ENCODE measurements at places on chromosomes 1 and 21.

GRCh38 chr21:42666023-42666747, 12.8 kb downstream of the PDE9A start:
- DNase-seq, result no peak

DNA sequence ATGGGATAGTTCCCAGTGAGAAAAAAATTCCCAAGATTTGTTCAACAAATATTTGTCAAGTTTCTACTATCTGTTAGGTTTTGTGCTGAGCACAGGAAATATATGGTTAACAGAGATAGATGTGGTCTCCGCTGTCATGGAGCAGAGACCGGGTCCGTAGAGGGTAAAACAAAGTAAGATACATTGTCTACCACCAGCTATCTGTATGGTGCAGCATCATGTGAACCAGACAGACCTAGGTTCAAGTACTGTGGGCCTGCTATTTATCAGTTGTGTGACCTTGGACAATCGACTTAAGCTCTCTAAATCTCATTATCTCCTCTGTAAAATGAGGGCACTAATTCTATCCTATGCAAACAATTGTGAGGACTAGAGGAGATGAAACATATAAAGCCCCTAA, 109.8 kb downstream of the DUSP10 start:
- no peak for DNase-seq

DNA sequence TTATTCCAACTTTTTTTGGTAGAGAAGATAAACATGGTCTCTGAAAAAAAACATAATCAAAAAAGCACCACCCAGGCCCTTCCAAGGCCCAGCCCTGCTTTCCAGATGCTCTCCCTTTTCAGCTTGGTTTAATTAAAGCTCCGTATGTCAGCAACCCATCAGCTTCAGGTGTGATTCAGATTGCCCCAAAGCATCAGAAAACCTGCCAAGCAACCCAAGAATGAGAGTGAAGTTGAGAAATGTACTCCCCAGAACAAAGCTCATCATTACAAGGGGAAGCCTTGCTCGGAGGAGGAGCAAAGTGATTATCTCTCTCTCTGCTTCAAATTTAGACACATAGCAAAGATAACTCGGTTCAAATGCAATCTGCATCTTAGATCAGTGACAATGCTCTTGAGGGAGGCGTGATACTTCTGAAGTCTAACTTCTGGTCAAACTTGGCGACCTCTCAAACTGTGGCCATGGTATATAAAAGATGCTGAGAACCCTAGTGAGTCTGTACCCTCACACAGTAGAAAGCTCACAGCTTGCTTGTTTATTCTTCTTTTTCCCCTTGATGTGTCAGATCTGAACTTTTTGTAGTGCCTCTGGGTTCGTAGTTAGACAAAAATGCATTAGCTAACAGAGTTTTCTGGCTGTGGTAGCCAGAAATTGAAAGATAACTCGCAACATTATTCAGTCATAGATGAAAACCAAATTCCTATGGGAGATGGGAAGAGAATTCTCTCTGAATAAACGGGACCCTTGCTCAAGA, 63.3 kb upstream of the ZC3H11B start:
- DNase-seq, result no peak

DNA sequence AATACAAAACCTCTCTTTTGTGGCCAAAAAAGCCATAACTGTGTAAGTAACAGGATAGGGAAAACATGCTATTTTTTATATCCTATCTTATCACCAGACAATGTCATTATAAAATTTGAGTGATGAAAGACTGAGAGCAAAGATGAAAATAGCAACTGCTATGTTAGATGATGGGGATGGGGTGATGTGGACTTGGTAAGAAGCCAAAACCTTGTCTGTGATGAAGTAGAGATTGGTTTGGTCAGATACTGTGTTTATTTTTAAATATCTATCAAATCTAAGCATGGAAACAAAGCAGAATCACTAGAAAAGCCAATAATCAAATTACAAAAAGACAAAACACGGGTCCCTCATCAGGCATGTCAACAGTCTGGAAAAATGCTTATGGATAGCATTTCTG, 631.1 kb upstream of the NR5A2 start:
- no peak for DNase-seq

DNA sequence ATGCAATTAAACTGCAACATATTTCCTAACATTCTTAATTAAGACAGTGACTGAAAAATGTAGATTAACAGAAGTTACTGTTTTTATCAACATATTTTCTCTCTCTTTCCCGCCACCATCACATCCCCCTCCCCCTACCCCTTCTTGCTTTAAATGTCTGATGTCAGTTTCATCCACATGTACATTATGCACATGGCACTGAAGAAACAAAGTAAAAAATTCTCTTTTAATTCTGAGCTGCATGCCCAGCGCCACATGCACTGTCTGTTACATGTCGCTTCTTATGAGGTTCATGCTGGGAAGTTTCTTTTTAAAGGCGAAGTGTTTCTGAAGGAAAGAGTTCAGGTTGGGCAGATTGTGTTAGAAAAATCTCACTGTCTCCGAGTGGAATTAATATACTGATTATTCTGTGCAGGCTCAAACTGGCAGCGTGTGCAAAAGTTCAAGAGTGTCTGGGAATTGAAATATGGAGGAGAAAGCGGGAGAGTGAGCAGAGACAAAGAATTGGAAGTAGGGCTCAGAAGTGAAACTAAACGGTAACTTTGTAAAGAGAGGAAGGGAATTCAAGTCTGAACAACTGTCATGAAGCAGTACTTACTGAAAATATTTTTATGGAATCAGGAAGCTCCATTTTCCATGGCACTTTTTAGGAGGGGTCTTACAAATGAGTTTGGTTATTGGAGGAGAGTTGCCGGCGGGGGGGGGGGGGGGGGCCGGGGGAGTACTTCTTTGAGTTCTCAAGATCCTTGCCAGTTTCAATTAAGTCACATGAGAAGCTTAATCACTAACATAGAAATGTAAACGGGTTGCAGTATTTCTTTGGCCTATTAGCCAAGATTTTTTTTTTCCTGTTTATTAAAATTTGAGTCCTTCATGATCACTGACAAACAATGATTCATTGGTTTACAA, 217.6 kb downstream of the SDCCAG8 start:
- DNase-seq, result no peak

DNA sequence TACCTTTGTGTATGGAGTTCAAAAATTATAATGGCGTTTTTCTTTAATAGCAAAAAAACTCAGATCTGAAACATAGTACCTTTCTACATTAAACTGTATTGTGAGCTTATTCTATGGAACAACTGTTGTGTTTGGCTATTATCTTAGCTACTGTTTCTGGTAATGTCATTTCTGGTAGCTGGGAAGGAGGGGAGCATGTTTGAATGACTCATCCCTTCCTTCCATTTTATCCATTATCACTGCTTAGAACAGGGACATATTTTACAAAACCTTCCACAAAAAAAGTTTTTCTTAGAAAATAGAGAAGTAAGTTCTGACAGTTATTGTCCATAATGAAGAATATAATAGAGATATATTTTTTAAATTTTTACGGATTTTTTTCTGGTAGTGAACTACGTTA, 128.3 kb downstream of the NRDC start:
- DNase-seq, result no peak

DNA sequence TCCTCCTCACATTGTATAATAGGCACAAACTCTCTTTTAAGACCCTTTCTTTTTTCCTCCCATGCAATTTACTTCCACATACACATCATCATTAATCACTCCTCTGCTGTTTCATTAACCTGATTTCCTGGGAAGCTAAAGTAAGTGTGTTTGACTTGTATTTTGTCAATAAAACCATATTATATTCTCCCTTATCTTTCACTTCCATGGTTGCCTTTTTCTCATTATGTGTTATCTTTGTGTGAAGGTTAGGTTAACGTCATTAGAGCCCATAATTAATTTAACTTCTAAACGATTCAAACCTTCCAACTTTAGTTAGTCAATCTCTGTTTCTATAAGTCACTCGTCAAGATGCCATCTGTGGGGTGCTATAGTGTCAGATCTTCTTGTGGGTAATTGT, 313.0 kb downstream of the PAPPA2 start:
- no peak for DNase-seq

- no peak for DNase-seq
These were observed 835 bp downstream of the UHMK1 start for GRCh38 chr1:162498496-162498810.

DNA sequence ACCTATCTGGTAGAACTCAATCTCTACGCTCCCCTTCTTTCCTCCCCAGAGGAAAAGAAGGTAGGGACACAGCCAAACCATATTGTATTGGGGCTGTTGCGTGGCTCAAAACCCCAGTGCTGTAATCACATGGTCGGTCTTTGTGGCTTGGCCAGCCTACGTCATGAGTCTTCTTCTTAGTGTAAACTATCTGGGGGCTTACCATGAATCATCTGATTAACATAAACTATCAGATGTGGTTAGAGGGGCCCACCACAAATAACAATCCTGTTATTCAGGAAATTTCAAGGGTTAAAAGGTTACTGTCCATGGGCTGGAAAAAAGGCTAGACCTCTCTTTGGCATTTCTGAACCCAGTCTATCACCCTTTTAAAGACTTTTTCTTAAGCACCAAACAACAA, 49.5 kb upstream of the GPR52 start:
- no peak for DNase-seq

- DNase-seq, result no peak
These were observed 39.9 kb downstream of the GTF2B start for GRCh38 chr1:88851303-88852063.

DNA sequence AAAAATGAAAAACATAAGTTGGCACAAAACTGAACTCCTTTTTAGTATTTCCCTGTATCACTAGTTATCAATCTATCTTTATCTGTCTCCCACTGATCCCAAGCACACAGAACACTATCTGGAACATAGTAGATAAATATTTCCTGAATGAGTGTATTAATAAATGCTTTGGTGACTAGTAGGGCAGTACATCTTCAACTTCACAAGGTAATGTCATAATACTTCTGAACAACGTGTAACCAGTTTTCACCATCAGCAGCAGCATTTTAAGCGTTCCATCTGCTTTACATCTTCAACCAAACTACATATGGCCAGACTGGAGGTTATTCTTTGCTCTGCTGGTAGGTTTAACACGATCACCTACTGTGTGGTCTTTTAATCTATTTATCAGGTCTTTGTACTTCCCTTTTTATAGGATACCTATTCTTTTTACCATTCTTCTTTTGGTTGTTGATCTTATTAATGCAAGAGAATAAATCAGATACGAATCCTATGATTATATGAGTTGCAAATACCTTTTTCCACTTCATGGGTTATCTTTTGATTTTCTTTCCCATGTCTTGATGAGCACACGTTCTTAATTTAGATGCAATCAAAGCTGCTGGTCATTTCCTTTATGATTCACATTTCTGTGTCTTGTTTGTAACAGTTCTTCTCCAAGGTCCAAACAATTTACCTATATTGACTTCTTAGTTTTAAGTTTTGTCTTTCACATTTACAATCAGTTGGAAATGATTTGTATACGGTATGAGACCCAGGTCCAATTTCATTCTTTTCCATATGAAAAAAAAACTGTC, 16.3 kb downstream of the GPBP1L1 start:
- DNase-seq, result no peak

- no peak for DNase-seq
These were observed 11.9 kb upstream of the RIPPLY3 start for GRCh38 chr21:36994501-36995158.

GRCh38 chr21:44897326-44898010, 23.2 kb downstream of the ITGB2 start:
- no peak for DNase-seq

DNA sequence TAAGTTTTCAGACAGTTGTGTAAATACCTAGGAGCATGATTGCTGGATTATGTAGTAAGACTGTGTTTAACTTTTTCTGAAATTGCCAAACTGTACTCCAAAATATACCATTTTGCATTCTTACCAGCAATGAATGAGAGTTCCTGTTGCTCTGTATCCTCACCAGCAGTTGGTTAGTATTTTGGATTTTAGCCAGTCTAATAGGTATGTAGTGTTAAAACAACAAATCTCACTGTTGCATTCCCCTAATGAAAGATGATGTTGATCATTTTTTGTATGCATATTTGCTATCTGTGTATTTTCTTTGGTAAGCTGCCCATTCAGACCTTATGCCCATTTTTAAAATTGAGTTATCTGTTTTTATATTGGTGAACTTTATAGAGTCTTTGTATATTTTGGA, 89.9 kb downstream of the RASAL2 start:
- no peak for DNase-seq

DNA sequence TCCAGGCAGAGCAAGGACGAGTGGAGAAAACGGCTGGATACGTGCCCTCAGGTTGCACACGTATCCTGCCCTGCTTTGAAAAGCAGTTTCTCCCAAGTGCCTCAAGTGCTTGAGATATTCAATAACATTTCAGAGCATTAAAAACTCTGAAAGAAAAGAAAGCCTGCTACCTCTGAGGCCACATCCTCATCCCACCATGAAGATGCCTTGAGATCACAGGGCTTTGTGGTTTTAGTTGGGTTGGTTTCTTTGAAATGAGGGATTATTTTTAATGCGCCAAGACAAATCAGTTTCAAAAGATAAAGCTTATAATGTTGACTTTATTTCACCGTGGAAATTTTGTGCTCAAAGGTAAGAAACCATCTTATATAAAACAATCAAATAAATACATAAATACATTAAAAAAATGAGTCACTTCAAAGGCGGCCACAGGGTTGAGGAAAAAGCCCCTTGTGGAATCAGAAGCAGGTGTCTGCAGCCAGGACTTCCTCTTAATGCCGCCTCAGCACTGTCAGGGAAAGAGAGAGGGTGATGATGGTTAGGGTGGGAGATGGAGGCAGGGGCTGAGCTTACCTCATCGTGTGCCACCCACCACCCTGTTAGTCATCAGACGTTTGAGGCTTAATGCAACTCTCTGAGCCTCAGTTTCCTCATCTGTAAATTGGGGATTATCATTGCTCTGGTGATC, 1.4 kb downstream of the NPPB start:
- DNase-seq, result no peak

DNA sequence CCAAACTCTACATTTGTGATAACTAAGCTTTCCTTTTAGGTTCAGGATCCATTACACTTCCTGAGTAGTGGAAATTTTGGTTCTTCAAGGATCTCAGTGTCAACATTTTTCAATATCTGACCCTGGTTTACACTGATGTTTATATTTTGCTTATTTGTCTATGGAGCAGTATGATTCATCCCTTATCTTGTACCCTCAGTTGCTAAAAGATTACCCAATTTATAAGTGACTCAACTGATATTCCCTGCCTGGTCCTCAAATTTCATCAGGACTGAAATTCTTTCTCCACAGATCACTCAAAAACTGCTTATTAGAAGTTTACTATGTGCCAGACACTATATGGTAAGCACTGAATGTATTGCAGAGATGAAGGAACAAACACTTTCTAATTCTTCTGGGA, 139.1 kb upstream of the CHRM3 start:
- DNase-seq, result no peak

GRCh38 chr1:185663771-185664296, 70.4 kb upstream of the HMCN1 start:
- DNase-seq, result no peak

All from effector CD4-positive, alpha-beta T cell (primary cell).